ENCODE measurements at places on chromosomes 12 and 14. TPM values are rescaled to one million over a fixed set of nuclear protein-coding genes. Genes with fewer than 3 reads are reported as not detected.

GRCh38 chr14:32826404-32827082 lies 112.1 kb upstream of the NPAS3 start:
- DNase-seq = no peak

GRCh38 chr12:70828351-70828750 lies 92.2 kb downstream of the PTPRR start:
- no peak for DNase-seq

DNA sequence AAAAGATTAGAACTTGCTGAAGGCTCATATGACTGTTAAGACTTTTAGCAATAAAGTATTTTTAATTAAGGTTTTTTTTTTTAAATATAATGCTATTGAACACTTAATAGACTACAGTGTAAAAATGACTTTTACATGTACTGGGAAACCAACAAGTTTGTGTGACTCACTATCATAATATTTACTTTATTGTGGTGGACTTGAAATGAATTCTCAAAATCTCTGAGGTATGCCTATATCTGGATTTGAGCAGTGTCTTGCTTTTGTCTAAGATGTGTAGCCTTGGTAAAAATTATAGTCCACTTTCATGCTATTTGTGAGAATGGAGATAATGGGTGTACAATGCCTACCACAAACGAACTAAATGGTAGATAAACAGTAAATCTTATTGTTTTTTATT lies 33.9 kb upstream of the NAV3 start:
- DNase-seq = no peak

- DNase-seq = peak; percentile 96
Measured at GRCh38 chr14:64726585-64726890, 22.3 kb downstream of the PLEKHG3 start.

The SYNDIG1L gene
- polyA plus RNA-seq = 3.0 TPM

The PLXNC1 gene
- polyA plus RNA-seq = 1.4 TPM

Data from small intestine (tissue), 16 donors.